ENCODE measurements at places on chromosomes 16 and 17.

DNA sequence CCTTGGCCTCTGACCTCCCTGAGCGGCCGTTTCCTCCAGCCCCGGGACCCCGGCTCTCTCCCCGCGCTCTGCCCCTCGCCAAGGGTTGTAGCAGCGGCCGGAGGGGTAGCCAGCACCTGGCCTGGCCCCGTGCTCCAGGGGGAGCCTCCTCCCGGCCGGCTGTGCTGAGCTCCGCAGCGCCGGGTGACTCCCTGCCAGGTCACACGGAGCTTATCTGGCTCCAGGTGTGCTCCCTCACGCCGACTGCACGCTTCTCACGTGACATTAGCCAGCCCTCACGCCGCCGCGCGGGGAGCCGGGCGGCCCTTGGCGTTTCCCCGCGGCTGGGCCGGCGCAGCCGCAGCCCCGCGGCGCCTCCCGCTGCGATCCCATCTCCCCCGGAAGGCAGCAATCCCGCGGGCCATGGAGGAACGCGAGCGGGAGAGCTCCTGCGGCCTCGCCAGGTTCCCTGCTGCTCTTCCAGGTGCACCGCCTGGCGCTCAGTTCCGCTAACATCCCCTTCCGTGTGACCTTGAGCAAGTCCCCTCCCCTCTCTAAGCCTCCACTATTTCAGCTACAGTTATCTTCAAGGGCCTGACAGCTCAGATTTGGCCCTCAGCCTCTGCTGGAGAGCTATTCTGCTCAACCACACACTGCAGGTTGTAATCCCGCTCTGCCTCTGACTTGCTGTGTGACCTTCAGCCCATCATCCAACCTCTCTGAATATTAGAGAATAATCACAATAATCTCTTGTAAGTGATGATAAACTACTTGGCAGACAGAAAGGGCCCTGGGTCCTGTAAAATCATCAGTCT lies 3.4 kb downstream of the MYO18A start:
- DNase-seq = no peak

DNA sequence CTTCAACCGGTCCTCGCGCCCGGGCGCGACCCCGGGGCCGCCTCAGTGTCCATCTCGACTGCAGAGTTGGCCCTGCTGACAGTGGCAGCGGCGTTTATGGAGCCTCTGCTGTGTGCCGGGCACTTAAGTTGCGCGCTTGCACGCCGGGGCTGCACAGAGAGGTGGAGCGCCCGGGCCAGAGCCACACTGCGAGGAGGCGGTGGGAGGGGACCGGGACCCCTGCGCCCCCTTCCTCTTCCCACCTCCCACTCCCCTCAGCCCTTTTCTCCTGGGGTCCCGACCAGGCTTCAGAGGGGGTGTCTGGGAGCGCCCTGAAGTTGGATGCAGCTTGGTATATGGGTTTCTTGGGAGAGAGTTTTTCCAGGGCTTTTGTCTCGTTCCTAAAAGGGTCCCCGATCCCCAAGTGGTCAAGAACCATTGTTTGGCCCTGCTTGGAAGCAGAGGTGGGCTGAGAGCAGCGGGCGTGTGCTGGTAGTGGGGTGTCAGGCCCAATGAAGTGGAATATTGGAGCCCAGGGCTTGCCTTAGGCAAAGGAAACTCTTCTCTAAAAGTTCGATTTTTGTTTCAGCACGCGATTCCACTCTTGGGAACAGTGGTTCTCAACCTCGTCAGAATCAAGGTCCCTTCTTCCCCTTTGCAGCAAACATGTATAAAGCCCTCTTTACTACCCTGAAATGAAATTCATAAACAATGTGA lies 605 bp downstream of the MRTFB start:
- DNase-seq = peak; percentile 6

GRCh38 chr16:82945420-82946101 lies 318.8 kb downstream of the CDH13 start:
- no peak for DNase-seq

- DNase-seq = no peak
These were observed 232.4 kb upstream of the PSMD7 start for GRCh38 chr16:74064120-74064735.

- no peak for DNase-seq
These were observed 125.0 kb downstream of the HS3ST3A1 start for GRCh38 chr17:13476720-13477119.

- no peak for DNase-seq
These were observed 5.6 kb downstream of the ALDH3A1 start for GRCh38 chr17:19742495-19742894.

- no peak for DNase-seq
These were observed 690 bp downstream of the NDE1 start for GRCh38 chr16:15650698-15651171.

- no peak for DNase-seq
These were observed 71.6 kb downstream of the WIPI1 start for GRCh38 chr17:68385490-68386215.

DNA sequence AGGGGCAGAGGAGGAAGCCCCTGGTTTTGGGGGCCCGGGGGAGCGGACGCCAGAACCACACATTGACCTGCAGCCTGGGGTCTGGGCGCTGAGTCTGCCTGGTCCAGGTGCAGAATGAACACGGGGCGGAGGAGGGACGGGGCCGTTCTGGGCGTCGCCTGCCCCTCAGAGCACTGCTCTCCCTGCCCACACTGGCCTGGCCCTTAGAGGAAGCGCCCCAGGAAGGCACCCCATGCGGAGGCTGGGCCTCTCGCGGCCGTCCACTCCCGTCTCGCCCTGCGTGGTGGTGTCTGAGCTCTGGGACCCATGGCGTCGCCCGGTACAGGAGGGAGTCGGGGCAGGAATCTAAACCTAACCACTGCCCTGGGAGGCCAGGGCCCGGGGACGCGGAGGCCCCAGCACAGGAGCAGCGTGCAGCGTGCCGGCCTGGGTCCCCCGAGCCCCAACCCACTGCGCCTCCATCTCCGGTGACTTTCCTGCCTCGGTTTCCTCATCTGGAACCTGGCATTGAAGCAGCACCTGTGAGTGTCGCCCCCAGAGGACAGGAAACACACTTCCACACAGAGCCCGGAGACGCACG lies 4.3 kb downstream of the TPSD1 start:
- DNase-seq = no peak

GRCh38 chr17:66462010-66462409 lies 159.6 kb downstream of the PRKCA start:
- peak; percentile 60 for DNase-seq

GRCh38 chr17:5962371-5962770 lies 107.8 kb upstream of the WSCD1 start:
- no peak for DNase-seq

- DNase-seq = no peak
These were observed 60.7 kb upstream of the SOX9 start for GRCh38 chr17:72060084-72060483.

DNA sequence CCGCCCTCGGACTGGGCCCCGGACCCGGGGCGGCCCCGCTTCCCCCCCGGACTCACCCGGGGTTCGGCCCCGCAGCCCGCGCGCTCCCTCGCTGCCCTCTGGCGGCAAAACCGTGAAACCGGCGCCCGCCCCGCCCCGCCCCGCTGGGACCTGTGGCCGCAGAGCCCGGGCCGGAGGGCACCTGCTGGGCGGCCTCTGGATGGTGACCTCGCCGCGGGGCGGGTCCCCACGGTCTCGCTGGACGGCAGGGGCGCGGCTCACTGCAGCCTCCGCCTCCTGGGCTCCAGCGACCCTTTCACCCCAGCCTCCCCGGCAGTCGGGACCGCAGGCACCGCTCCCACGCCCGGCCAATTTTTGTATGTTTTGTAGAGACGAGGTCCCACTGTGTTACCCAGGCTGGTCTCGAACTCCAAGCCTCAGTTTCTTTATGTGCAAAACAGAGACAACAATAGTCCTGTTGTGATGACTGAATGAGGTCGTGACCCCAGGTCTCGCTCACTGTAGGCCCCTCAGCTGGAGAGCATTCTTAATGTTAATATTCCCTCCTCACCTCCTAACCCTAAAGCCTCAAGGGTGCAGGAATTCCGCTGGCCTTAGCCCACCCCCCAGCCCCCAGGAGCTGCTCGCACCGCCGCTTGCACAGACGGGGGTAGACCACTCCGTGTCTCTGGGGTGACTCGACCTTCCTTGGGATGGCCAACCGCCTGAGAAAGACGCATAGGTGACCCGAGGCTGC lies 33.7 kb upstream of the RPH3AL start:
- peak; percentile 67 for DNase-seq

- DNase-seq = no peak
These were observed 6.3 kb upstream of the NETO2 start for GRCh38 chr16:47150067-47150466.

- no peak for DNase-seq
These were observed 47.3 kb downstream of the GDE1 start for GRCh38 chr16:19474617-19475016.

DNA sequence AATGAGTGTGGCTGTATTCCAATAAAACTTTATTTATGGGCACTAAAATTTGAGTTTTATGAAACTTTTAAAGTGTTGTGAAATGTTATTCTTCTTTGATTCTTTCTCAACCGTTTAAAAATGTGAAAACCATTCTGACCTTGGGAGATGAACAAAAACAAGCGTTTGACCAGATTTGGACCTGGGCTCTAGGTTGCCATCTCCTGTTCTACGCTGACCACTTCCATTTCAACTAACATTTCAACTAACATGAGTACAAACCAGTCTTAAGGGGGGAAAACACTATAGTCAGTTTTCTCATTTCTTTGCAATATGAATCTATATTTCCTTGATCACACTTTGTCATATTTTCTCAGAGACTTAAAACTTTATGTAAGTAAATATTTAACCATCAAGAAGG lies 118.4 kb upstream of the IRX5 start:
- DNase-seq = no peak

DNA sequence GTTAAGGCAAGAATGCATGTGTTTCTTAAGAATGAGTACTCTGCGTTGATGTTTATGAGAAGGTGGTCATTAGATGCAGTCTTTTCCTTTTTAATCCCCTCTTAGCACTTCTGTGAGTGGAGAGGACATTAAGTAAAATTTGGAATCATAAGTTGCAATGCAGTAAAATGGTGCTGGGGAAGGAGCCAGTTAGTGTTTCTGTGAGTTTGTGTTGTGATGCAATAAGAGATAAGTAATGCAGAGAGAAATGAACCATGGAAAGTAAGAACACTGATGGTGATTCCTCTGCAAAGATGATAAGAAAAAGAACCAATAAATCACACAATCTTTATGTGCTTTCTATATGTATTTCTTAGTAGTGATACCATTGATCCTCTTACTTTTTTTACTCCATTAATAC lies 20.0 kb downstream of the ABHD15 start:
- no peak for DNase-seq

GRCh38 chr17:29505836-29506235 lies 61.0 kb downstream of the ABHD15 start:
- DNase-seq = peak; percentile 55

- no peak for DNase-seq
These were observed 22.3 kb upstream of the DHX40 start for GRCh38 chr17:59542960-59543635.

DNA sequence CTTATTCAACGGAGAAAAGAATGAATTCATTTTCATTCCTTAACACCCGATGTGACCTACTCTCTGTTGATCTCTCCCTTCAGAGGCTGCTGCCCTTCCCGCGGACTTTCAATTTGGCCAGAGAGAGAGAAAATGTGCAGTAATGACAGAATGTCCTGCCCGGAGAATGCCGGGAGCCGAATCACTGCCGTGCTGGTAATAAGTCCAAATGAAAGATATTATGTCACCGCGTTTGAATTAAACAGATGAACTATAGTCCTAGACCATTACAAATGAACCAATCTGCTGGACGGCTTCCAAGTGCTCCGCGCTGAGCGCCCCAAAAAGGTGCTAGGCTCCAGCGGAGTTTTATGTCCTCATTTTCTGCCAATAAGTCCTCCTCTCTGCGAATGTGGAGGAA lies 14.7 kb upstream of the C16orf82 start:
- DNase-seq = no peak

- no peak for DNase-seq
These were observed 126.7 kb upstream of the GSE1 start for GRCh38 chr16:85486256-85486915.

DNA sequence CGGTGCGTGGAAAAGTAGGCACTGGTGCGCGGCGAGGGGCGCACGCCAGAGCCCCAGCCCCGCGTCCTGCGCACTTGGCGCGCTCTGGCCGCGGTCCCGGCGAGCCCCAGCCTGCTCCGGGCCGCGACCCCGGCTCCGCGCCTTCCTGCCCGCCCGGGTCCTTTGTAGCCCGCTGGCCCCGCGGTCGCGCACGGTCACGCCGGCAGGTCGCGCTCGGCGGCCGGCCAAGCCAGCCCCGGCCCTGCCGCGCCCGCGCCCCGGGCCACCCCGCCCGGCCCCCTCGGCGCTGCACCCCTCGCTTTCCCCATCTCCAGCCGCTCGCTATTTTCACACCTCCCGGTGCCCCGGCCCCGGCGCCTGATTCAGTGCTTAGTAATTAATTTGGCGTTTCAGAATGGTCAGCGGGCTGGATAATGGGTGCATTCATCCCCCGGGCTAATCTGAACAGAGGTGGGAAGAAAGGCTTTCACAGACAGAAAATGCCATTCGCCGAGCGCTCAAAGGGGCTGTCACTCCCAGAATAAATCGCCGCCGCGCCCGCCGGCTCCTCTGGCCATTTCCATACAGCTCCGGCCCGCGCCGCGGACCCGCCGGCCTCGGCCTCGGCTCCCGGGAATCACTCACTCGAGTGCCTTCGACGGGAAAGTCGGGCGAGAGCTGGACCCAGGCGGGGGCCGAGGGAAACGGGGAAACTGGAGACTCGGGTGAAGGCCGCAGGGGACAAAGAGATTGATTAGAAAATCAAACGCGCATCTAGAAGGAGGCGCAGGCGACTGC lies 17.8 kb upstream of the NTN1 start:
- DNase-seq = peak; percentile 39

GRCh38 chr16:27447301-27447700 lies 45.3 kb downstream of the IL21R start:
- DNase-seq = peak; percentile 53

DNA sequence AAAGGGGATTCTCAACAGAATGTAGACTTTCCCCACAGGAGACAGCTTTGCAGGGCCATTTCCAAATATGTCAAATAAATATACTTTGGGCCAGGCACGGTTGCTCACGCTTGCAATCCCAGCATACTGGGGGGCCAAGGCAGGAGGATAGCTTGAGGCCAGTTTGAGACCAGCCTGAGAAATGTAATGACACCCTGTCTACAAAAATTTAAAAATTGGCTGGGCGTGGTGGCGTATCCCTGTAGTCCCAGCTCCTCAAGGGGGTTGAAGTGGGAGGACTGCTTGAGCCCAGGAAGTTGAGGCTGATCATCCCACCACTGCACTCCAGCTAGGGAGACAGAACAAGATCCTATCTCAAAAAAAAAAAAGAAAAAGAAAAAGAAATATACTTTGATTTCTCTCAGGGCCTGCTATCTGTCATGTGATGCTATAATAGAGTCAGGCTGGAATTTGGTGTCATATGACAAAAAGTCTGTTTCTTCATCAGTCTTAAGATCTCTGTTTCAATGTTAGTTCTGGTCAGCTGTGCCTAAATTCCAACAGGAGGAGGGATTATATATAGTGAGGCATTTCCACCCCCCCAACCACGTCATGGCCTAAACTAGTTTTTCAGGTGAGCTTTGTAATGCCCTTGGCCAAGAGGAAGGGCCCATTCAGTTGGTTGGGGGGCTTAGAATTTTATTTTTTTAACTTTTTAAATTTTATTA lies 4.3 kb upstream of the ZDHHC7 start:
- peak; percentile 49 for DNase-seq
